ENCODE measurements at places on chromosomes 7 and 10.

DNA sequence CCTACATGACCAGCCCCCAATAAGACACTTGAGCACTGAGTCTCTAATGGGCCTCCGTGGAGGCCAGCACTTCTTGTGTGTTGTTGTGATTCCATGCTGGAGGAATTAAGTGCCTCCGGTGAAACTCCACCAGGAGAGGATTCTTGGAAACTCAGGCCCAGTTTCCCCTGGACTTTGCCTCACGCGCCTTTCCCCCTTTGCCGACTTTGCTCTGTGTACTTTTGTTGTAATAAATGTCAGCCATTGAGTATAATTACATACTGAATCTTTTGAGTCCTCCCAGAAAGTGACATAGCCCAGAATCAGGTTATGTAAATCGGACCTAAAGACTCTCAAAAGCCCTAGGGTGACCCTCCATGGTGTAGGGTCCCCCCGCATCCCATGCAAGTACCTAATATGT, 82.4 kb downstream of the DLG5 start:
- no peaks in the 10 kb centered on the region for H3K27me3 ChIP-seq
- H3K36me3 ChIP-seq: no peaks in the 10 kb centered on the region
- H3K4me1 ChIP-seq: peaks cover 6% of the 10 kb centered on the region

DNA sequence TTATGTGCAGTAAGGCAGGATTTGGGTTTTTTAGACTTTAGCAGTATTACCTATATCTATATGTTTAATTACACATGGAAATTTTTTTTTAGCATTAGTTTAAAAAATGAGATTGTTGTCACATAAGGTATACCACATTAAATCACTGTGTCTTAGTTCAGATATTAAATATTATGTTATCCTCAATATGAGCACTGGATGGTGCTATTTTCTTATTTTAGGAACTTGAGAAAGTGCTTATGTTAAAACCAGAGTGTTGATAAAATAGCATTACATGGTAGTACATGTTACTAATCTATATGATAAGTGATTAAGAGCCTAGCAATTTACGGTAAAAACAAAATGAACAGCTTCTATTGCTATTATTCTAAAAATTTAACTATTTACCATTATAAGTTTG, 28.8 kb downstream of the MIOS start:
- peaks cover 2% of the 10 kb centered on the region for H3K4me1 ChIP-seq
- DNase-seq: no peak
- peaks cover 44% of the 10 kb centered on the region for H3K36me3 ChIP-seq
- H3K27me3 ChIP-seq: no peaks in the 10 kb centered on the region

GRCh38 chr10:126227762-126228134, 160.5 kb downstream of the ADAM12 start:
- no peak for DNase-seq
- no peak overlapping the region for H3K27ac ChIP-seq
- no peaks in the 10 kb centered on the region for H3K4me1 ChIP-seq
- H3K36me3 ChIP-seq: no peaks in the 10 kb centered on the region

GRCh38 chr10:82668221-82668895, 793.4 kb downstream of the NRG3 start:
- H3K27ac ChIP-seq: no peak overlapping the region
- H3K4me1 ChIP-seq: no peaks in the 10 kb centered on the region
- H3K27me3 ChIP-seq: no peaks in the 10 kb centered on the region
- no peaks in the 10 kb centered on the region for H3K36me3 ChIP-seq

Data from activated T-helper 2 cell treated with anti-CD3 and anti-CD28 coated beads, Interferon-gamma antibody, Interleukin-2, Interleukin-4, amounts not matched to agents 10 μg/mL and 5 μg/mL and 100 μg/mL, durations not matched to agents 14 hours and 24 hours and 36 hours (primary cell).